ENCODE measurements at places on chromosomes 4 and X. TPM values are rescaled to one million over a fixed set of nuclear protein-coding genes. Genes with fewer than 3 reads are reported as not detected.

PDZD11 gene
- total RNA-seq: 43.7 TPM

PHOX2B gene
- 0.55 TPM for total RNA-seq

MAP3K15 gene
- total RNA-seq: 0.49 TPM

NPNT gene
- total RNA-seq: 55.7 TPM

NOX1 gene
- 0.33 TPM for total RNA-seq

POLN gene
- total RNA-seq: 4.8 TPM

C4orf50 gene
- total RNA-seq: 2.0 TPM

EVC2 gene
- total RNA-seq: 10.8 TPM

WWC2 gene
- 48.1 TPM for total RNA-seq

NLGN4X gene
- total RNA-seq: 39.9 TPM

DTHD1 gene
- total RNA-seq: not detected

KLHL15 gene
- total RNA-seq: 33.3 TPM

GAGE1 gene
- total RNA-seq: not detected

CT45A3 gene
- total RNA-seq: not detected

USP17L29 gene
- not detected for total RNA-seq

FGA gene
- total RNA-seq: not detected

MSX1 gene
- total RNA-seq: 4.1 TPM
